Ascending aorta (tissue), 2 donors: ENCODE measurements at places on chromosomes 1 and 21.

- no peak for DNase-seq
Observed at GRCh38 chr1:167683641-167684502, 37.9 kb upstream of the MPZL1 start.

- DNase-seq: no peak
Observed at GRCh38 chr1:236552901-236553300, 29.1 kb downstream of the LGALS8 start.

DNA sequence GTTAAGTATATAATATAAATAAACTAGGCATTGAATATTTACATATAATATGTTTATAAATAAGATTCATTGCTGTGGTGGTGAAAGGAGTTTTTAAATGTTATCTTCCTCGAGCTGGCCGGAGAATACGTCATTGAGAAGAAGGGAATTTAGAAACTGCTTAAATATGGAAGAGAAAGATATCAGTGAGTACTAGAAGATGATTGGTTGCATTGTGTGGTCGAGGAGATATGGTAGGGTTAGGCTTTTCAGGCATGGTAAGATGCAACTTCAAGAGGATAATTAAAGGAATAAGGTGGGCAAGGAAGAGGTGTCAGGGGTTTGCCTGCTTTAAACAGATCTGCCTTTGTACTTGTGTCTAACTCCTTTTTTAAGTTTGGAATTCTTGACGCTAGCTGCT, 73.5 kb downstream of the RPS6KC1 start:
- DNase-seq: no peak

- no peak for DNase-seq
Observed at GRCh38 chr1:14065486-14065885, 365.5 kb downstream of the PRDM2 start.

DNA sequence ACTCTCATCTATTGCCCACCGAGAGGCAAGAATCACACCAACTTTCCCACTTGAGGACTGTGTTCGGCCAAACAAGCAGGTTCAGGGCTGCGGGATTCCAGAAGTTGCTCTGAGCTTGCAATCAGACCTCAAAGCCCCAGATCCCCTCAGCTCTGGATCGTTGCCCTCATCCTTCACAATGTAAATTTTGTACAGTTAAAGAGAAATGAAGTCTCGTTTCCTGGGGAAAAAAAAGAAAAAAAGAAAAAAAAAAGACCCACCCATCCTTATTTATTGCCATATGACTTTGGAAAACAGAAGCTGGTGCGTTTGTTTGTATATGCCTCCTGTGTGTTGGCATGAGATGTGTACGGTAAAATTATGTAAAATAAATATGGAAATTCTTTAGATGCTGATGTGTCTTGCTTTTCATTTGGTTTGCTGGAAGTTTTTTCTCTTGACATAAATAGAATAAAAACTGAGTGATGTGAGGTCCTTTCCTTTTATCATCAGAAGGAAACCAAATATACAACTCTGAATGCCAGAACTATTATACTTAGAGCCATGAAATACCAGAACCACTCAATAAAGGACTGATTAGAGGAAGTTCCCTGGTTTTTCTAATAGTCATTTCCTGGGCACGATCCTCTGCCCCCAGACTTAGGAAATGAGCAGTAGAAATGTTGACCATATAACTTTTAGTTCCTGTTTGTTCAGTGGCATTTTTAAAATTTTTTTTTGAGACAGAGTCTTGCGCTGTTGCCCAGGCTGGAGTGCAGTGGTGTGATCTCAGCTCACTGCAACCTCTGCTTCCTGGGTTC, 48.7 kb downstream of the LHX4 start:
- no peak for DNase-seq

GRCh38 chr1:80582980-80583379, 1217.8 kb upstream of the ADGRL2 start:
- DNase-seq: no peak

DNA sequence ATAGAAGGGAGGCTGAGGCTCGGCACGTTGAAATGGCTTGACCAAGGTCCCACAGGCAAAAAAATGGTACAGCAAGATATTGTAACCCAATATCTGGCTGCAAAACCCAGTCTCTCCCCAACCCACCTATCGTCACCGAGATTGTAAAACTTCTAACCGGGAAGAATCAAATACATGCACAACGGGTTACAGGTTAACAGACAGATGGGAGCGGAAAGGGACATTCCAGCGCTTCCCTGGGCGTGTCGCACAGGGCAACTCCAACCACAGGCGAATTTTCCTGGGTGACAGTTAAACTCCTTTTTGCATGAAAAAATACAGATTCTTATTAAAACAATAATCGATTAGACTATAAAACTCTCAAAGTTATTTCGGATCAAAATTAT, 31.8 kb upstream of the JUN start:
- no peak for DNase-seq

GRCh38 chr1:207944571-207944970, 33.6 kb upstream of the CD34 start:
- no peak for DNase-seq

- DNase-seq: no peak
Observed at GRCh38 chr1:179719272-179719671, 23.8 kb upstream of the FAM163A start.

DNA sequence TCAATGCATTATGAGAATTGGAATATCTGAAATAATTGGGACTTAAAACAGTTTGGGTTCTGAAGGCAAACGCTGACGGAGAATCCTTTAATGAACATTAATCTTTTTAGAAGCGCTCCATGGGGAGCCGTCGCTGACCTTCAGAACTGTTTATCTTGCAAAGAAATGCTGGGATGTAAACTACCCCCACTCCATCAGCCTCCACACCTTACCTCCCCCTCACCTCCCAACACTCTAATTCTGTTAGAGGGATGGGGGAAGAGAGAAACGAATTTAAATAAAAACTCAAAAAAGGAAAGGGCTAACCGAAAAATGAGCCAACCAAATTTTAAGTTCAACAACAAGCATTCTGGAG, 44.1 kb upstream of the DNAJC6 start:
- no peak for DNase-seq

GRCh38 chr1:37999430-38000232, 5.7 kb downstream of the FHL3 start:
- no peak for DNase-seq

- no peak for DNase-seq
Observed at GRCh38 chr1:17684810-17685209, 70.3 kb upstream of the ACTL8 start.

- no peak for DNase-seq
Observed at GRCh38 chr1:96973605-96974004, 252.0 kb downstream of the PTBP2 start.

GRCh38 chr21:30714946-30715345, 3.6 kb downstream of the KRTAP21-3 start:
- DNase-seq: no peak

DNA sequence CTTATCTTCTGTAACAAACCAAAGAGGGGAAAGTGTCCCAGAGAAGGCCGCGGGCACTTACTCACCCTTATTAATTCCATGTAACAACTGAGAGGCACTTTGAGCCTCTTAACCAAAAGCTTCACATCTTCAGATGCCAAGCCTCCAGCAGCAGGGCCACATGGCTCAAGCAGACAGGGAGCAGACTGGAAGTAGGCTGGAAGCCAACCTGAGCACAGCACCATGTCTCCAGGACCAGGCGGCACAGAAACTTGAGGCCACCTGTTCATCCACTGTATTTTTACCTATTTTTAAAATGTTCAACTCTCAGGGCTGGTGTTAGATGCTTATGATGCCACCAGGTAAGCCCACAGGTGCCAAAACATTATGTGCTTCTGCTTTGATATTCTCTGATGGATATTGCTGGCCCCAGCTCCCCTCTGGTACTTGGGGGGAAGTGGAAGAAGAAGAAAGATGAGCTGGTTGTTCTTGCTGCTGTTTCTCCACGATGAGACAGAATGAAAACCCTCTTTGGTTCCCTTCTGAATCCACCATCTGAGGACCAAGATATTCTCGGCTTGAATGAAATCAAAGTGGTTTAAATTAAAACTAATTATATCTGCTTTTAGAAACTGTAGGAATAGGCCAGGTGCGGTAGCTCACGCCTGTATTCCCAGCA, 30.6 kb upstream of the SDE2 start:
- DNase-seq: no peak

DNA sequence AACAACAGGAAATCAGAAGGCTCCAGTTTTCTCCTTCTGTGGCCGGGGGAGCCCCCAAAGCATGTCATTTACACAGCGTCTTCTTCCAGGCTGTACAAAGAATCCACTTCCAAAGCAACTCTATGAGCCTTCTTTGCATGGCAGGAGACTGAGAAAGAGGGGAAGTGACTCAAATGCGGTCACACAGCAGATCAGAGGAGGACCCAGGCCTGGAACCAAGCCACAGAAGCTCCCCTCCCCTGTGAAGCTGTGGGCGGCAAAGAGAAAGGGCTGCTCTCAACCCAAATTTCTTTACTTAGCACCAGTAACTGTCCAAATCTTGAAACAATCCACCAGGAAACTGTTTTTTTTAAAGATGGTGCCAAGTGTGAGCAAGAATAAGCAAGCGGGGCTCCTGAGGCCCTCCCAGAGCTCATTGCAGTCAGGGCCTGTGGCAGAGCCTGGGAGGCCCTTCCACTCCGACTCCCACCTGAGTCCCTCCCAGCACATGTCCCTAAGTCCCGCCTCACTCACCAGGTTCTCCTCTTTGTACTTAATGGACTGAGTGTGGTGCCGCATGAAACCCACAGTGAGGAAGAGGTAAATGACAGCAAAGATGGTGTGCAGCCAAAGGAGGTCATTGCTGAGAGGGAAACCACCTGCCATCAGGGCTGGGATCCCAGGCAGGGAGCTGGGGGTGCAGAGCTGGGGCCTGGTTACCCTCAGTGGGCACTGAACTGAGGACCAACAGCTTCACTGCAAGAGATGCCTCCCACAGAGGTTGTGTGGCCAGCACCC, 15.9 kb downstream of the TMEM63A start:
- DNase-seq: no peak

GRCh38 chr1:110962892-110963690, 631 bp downstream of the LRIF1 start:
- peak; percentile 71 for DNase-seq

DNA sequence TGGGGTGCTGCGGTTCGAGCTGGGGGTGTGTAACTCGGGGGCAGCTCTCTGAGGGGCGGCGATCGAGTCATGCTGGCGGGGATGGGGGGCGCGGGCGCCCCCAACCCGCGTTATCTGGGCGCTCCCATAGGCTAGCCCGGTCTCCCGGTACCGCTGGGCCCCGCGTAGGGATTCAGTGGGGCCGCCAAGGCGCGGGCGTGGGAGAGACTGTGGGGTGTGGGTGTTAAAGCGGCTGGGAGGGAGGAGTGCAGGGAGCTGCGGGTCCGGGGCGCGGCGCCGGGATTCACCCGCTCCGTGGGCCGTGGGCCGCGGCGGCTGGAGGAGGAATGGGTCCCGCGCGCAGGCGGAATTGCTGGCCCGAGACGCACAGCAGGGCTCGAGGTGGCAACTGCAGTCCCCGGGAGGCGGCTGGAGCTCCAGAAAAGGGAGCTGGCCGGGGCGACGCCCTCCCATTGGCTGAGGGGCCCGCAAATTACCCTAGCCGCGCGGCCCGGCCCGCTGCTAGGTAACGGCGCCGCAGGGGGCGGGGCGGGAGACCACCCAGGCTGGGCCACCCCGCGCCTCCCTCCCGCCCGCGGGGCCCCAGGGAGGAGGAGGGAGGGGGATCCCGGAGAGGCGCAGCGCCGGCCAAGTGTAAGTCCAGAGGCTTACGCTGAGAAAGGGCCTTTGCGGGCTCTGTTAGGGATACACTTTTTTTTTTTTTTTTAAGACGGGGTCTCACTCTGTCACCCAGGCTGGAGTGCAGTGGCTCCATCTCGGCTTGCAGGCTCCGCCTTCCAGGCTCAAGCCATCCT, at the start of gene PTCH2:
TSS of gene PTCH2 (minus strand) at position 392 of the 794 bp plus-strand sequence. CDS start at position 71, 321 bp downstream.
- DNase-seq: peak; percentile 82

DNA sequence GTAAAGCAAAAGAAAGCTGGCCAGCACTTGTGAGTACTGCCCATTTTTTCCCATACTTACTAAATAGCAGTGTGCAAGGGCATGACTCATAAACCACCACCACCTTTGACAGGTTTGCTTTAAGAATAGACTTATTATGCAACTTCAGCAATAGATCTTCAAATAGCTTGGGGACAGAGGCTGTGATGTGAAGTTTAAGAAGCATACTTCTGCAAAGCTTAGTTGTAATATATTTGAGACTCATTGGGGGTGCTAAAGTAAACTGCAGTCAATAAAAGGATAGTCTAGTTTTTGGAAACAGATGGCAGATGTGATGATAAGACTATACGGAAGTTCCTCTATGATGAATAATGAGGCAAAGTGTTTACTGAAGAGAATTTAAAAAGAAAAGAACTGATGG, 210.0 kb downstream of the PLA2G4A start:
- no peak for DNase-seq
